ENCODE measurements at places on chromosomes 11 and 22.

DNA sequence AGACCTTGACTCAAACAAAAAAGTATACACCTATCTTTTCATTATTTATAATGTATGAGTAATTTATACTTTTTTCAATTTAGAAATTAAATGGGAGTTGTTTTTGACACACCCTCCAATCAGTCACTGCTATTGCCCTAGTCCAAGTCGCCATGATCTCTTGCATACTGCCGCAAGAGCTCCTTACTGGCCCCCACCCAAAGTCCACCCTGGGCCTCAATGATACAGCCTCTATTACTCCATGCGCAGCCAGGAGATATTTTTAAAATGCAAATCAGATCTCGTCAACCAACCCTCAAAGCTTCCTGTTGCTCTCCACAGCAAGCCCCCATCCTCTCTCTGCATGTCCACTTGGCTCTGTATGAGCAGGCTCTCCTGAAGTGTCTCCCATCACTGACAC lies 12.8 kb upstream of the LMO1 start:
- DNase-seq = no peak

- DNase-seq = no peak
Measured at GRCh38 chr22:43207849-43208702, 21.1 kb upstream of the TTLL12 start.

DNA sequence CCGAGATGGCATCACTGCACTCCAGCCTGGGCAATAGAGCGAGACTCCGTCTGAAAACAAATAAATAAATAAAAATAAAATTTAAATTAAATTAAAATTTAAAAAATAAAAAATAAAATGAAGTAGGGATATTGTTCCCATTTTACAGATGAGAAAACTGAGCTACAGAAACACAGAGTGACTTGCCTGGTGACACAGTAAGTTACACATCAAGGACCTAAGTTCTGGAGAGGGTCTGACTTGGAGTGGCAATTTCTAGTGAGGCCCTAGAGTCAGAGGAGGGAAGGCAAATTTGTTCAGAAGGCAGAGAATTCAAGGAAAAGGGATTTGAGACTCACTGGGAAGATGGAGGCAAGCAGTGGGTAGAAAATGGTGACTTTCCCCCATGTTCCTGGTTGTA lies 2.0 kb downstream of the SCGB1A1 start:
- no peak for DNase-seq

GRCh38 chr11:29231586-29231985 lies 785.2 kb downstream of the KCNA4 start:
- no peak for DNase-seq

GRCh38 chr11:29507376-29507775 lies 509.5 kb downstream of the KCNA4 start:
- DNase-seq = no peak

DNA sequence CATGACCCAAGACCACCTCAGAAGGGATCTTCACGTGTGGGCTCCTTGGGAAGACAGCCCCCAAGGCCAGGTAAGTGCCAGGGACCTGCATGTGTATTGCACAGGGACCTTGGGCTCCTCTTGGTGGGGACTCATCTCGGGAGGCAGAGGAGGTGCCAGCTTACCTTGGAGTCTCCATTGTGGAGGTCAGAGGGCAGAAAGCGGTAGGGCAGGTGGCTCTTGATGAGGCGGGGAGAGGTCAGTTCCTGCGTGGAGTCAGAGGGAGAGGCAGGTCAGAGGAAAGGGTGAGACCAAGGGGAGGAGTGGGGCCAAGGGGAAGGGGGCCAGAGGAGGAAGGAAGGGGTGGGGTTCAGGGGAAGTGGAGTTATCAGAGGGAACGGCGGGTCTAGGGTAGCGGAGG lies 22.5 kb downstream of the SULT4A1 start:
- DNase-seq = no peak

DNA sequence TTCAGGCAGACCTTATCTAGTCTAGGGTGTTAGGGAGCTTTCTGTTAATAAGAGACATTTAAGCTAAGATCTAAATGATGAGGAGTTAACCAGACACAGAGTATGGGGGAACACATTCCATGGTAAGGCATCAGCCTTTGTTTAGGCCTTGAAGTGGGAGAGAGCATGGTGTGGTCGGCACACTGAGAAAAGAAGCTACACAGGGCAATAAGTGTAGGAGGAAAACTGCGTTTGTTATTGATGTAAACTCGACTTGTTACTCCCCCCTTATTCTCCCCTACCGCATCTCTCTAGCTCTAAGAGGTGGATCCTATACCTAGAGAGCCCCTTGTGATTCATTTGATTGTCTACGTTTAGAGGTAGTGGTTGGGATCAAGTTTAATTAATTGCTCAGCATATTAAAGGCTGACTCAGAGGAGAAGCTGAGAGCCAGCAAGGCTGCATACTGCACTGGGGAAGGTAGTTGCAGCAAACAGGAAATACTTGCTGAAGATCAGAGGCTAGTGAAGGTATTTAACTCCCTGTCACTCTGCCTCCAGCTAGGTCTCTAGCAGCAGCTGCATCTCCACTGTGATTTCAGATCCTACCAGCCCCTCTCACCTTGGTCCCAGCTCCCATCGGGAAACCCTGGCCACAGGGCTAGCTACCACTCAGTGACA lies 86.8 kb upstream of the TEAD1 start:
- peak; percentile 81 for DNase-seq

GRCh38 chr22:42363892-42364291 lies 68.3 kb downstream of the NFAM1 start:
- no peak for DNase-seq

GRCh38 chr22:37823134-37823985 lies at the start of gene GALR3:
Gene GALR3 (plus strand): TSS chr22:37823382. CDS start chr22:37823407, 25 bp downstream.
- DNase-seq = no peak

DNA sequence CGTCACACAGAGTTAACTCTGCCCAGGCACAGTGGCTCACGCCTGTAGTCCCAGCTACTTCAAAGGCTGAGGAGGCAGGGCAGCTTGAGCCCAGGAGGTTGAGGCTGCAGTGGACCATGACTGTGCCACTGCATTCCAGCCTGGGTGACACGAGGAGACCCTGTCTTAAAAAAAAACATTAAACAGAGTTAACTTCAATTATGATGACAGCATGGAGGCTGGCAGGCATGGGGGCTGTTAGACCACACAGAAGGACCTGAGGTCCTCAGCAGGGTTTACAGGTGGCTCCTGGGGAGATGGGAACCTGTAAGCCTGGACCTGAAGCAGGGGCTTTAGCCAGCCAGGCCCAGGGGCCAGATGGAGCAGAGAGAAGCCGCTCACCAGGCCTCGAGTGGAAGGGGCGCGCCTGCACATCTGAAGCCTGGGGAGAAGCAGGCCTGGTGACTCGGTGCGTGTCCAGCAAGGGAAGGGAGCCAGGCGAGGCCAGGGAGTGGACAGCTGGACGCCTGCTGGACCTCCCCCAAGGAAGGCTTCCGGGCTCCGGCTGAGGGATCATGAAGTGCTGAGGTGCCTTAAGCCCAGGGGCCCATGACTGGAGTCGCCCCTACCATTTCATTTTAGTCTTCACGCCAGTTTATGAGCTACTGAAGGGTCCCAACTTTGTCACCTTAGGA lies 25.3 kb downstream of the RPUSD4 start:
- DNase-seq = no peak

- peak; percentile 84 for DNase-seq
Measured at GRCh38 chr11:22875869-22876473, 15.7 kb upstream of the CCDC179 start.

DNA sequence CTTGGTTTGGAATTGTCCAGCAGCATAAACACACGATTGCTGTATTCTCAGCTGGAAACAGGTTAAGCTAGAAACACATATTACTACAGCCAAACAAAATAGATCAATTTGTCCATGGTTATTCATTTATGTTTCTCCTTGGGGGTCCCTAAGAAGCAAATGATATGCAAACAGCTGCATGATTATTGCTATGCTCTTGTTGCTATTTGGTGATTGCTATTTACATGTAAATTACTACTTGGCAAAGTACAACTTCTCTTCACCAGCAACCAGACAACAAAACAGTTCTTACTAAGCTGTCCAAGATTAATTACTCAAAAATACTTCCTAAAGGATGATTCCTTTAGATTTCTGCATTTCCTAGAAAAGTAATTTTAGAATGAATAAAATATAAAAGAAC lies 567.9 kb upstream of the ARHGAP42 start:
- DNase-seq = no peak

DNA sequence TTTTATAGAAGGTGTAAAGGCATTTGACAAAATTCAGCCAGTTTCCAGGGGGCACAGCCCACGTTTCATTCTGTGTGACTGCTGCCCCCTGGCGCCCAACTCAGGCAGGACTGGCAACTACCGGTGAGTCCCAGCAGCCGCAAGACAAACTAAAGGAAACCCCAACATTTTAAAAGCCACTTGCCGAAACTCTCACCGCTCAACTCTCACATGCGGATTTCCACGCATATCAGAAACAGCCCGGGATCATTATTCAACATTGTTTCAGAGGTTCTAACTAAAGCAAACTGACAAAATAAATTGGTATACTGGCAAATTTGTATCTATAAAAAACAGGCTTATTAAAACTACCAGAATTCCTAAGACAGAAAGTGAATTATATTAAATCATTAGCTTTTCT lies 48.2 kb downstream of the MORC2 start:
- peak; percentile 58 for DNase-seq

- DNase-seq = no peak
Measured at GRCh38 chr22:35089139-35089538, 23.2 kb downstream of the ISX start.

DNA sequence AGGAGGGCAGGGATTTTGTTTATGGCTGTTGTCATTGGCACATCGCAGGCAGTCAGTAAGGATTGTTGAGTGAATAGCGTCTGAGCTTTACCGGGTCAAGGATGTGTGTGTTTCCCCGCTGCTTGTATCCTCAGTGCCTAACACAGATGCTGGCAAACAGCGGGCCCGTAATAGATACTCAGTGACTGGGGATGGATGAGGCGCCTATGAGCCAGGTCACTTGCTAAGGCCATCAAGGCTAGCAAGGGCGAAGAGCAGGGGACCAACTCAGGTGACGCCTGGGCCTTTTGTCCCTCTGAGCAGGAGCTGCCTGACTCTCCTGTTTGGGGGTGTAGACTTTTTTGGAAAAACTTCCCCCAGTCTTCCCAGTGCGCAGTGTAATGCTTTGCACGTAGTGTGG lies 118.1 kb downstream of the HIPK3 start:
- DNase-seq = no peak
